ENCODE measurements at places on chromosomes 6 and 20.

DNA sequence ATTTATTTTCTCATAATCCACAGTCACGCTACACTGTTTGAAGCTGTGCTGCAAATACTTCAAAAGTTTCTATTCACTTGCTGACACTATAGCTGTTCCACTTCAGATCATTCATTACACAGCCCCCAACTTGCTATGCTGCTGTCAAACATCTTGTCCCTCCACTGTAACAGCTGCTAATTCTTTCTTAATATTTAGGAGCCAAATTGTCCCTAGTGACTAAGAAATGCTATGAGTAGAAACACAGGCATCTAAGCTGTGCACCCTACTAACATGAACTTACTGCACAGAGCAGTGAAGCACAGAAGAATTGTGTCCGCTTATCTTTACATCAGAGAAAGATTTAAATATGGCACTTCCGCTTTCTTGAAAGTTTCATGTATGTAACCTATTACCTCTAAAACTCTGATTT, 91.3 kb downstream of the PDE10A start:
- peak; percentile 5 for DNase-seq

DNA sequence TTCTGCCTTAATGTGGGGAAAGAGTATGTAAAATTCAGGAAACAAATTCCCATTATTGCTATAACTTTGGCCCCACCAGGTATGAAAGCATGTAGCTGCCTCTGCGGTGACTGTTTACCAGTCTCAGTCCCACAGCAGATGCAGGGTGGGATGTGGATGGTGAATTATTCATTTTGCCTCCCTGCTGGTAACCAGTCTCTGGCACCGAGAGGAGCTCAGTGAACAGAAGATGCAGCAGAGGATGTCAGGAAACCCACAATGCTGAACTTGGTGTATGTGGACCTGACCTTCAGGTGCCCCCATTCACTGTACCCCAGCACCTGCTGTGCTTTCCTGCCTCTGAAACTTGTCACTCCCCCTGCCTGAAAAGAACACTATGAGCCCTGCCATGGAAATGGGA, 8.8 kb upstream of the METTL24 start:
- no peak for DNase-seq

- DNase-seq, result no peak
Measured at GRCh38 chr6:153437193-153437592, 306.1 kb upstream of the RGS17 start.

DNA sequence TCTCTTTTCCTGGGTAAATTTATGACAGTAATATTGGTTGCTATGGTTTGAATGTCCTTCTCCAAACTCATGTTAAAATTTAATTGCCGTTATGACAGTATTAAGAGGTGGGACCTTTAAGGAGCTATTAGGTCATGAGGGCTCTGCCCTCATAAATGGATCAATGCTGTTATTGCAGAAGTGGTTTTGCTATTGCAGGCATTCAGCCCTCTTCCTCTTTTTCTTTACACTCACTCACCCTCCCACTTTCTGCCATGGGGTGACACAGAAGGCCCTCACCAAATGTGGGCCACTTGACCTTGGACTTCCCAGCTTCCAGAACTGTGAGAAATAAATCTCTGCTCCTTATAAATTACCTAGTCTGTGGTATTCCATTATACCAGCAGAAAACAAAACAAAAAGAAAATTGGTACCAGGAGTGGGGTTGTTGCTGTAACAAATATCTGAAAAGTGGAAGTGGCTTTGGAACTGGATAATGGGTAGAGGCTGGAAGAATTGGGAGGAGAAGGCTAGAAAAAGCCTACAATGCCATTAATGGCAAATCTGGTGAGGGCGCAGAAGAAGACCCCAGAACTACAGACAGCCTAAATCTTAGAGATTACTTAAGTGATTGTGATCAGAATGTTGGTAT, 24.8 kb upstream of the IGF2R start:
- no peak for DNase-seq

- DNase-seq, result peak; percentile 24
Measured at GRCh38 chr6:113907102-113907815, 50.1 kb downstream of the MARCKS start.

Data from fibroblast of villous mesenchyme (primary cell).